ENCODE measurements at places on chromosomes 4 and X.

GRCh38 chrX:41445781-41446358, 1.3 kb upstream of the NYX start:
- DNase-seq = no peak

DNA sequence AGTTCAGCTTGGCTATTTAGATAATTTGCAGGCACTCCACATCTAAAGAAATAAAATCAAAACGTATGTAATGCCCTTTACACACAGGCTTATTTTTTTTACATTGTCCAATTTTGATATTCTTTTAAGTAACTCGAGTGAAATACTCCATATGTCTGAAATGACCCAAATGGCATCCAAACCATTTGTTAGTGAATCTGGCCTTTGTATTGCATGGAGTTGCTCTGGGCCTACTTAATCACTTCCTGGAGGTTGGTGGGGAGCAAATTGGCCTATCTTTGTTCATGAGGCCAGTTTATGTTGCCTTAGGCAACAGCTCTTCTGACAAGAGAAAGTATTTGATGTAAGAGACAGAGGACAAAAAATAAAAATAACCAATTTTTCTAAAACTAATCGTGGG, 47.6 kb upstream of the TMEM131L start:
- DNase-seq = no peak

DNA sequence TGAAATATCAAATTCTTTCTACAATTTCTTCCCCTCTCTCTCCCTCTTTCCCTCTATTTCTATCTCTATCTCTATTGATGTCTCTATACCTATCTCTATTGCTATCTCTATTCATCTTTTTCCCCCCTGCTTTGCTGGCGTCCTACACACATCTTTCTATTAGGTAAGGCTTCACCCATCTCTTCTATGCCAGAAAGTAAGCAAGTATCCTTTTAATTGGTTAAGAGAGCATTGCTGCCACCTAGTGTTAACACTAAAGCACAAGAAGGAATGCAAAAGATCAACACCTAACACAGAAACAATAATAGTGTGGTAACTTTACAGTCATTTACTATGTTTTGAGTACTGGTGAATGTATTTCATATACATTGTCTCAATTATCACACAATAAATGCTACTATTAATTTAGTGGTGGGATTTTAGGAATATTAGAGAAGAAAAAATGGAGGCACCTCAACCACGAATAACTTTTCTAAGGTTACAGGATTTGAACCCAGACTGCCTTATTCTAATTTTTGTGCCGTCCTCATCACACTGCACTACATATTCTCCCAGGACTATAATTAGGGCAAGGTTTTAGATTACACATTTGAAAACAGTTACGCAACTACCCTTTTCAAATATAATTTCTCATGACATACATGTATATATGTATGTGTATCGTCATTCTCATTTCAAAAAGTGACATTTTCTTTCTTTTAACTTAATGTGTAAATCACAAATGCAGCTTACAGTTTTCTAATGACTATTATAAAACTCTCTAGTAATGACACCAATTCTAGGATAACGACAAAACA, 3.7 kb upstream of the C4orf36 start:
- no peak for DNase-seq

- DNase-seq = peak; percentile 22
Observed at GRCh38 chr4:17447675-17448298, 64.1 kb downstream of the QDPR start.

- DNase-seq = no peak
Observed at GRCh38 chr4:34198966-34199365, 2045.3 kb downstream of the ARAP2 start.

GRCh38 chr4:163600727-163601126, 106.2 kb downstream of the TMA16 start:
- DNase-seq = no peak

GRCh38 chr4:88937081-88937480, 119.9 kb downstream of the FAM13A start:
- DNase-seq = no peak

DNA sequence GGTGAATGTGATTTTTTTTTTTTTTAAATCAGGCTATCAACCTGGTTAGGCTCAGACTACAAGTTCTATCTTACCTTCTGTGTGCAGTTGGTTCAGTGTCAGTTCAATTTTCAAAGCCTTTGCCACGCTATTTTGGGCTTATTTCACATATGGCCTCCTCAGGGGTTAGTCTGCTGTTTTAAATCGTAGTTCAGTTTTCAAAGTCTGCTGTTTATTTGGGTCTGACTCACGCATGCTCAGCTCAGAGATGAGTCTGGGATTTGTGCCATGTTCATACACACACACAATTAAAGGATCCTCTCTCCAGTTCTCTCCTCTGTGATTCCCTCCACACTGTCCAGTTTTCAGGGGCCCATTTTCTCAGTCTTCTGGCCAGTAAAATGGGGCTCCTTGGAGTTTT, 32.3 kb upstream of the ZFX start:
- DNase-seq = no peak

DNA sequence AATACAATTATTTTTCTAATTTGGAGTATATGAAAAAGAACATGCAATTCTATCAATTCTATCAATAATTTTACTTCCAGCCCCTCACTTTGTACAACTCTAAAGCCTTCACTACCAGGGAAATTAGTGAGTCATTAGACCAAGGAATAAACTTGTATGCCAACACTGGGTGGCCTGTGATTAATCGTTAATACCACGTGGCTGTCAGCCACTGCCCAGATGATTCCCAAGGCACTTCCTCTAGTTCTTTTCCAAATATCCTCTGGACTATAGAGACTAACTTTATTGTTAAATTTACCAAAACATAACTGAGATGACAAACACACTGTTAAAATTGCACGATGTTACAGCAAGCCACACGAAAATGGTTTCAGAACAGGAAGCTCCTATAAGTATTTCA, 45.7 kb downstream of the MID1 start:
- DNase-seq = no peak

DNA sequence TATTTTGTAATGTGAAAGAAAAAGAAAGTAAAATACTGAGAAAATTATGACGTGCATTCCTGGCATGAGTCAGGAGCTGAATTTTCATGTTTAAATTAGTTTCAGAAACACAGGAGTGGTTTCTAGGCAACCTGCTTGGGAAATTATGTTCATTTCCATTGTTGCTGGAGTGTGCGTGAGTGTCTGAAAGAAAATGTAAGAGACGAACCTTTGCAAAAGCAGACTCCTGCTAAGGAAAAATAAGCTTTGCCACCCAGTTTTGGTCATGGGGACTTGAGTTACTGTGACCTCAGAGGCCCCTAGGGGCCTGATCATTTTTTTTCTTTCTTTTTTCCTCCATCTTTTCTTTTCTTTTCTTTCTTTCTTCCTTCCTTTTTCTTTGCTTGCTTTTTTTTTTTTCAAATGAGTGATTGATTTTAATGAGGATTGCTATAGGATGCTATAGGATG, 18.8 kb upstream of the CHRNA9 start:
- DNase-seq = no peak

GRCh38 chr4:173405840-173406606, 7.1 kb upstream of the SCRG1 start:
- no peak for DNase-seq

DNA sequence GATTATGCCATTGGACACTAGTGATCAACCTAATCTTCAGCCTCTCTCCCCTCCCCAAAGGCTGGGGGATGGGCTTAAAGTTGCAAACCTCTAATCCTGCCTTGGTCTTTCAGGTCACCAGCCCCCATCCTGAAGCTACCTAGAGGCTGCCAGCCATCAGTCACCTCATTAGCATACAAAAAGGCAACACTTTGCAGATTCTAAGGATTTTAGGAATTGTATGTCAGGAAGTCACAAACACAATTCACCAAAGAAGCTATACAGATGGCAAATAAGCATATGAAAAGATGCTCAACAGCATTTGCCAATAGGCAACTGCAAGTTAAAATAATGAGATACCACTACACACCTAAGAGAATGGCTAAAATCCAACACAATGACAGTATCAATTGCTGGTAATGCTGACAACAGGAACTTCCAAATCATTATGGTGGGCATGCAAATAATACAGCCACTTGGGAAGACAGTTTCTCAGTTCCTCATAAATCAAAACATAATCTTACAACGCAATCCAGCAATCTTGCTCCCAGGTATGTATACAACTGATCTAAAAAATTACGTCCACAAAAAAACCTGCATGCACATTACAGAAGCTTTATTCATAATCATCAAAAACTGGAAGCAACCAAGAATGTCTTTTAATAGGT, 9.0 kb upstream of the PIM2 start:
- DNase-seq = no peak

- no peak for DNase-seq
Observed at GRCh38 chrX:154334496-154334895, 38.9 kb downstream of the TKTL1 start.

DNA sequence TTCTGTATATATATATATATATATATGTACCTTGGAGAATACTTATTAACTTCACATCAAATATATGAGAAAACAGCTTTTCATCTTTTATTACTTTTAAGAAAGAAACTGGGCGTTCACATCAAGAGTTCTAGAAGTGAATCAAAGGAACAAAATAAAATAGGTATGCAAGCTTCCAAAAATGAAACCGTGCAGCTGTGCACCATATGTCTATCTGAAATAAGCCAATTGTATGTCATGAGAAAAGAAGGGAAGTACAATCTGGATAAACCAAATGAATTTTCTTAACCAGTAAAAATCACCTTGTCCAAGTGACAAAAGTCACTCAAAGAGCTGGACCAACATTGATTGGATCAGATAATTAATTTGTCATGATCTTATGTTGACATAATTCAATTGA, 405.4 kb upstream of the TECRL start:
- no peak for DNase-seq

DNA sequence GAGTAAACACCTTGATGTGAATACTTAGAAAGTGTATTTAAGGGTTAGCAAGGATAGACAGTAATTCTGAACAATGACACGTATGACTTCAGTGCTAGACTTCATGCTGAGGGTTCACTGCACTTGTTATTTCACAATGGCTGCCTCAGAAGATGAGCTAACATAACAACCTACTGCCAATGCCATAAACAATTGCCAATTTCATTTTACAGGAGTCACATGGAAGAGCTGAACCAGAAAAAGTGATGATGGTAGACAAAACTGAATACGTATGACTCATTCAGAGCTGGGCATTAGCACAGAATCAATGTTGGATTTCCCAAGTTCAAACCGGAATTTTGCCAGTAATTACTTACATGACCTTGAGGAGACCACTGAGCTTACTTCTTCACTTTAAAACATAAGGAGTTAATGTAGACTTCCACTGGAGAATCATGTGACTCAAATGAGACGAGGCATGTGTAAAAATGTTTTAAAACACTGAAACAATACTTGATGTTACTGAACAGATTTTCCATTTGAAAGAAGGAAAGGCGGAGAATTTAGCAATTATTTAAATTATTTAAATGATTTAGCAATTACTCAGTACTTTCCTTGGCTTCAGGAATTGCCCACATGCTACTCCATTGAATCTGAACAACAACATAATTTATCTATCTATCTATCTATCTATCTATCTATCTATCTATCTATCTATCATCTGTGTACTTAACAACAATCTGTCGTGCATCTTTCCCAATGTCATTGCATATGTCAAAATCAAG, 868.5 kb upstream of the SLIT2 start:
- DNase-seq = no peak

- DNase-seq = no peak
Observed at GRCh38 chr4:170248576-170248975, 158.8 kb upstream of the AADAT start.

GRCh38 chr4:56657818-56658217, 23.3 kb downstream of the HOPX start:
- DNase-seq = no peak

- no peak for DNase-seq
Observed at GRCh38 chr4:153023139-153023538, 87.0 kb downstream of the FHDC1 start.

DNA sequence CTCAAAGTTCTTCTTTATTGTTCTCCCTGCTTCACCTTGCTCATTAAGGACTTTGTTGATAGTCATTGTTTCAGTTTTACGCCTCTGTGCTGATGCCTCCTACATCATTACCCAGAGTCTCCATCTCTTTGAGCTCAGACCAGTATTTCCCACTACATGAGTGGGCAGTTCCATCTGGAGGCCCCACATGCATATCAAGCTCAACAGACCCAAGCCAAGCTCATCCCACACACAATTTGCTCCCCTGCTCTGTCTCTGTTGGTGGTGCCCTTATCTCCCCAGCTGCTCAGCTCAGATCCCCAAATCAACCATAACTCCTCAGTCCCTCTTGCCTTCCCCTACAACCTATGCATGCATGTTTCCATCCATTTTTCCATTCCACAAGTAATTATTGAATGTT, 85.1 kb upstream of the EFNB1 start:
- no peak for DNase-seq

GRCh38 chrX:119410027-119410819, 11.1 kb downstream of the SLC25A43 start:
- DNase-seq = no peak

- no peak for DNase-seq
Observed at GRCh38 chrX:147226801-147227200, 412.3 kb upstream of the CXorf51A start.

GRCh38 chrX:50622751-50623150, 152.1 kb upstream of the DGKK start:
- DNase-seq = no peak

- no peak for DNase-seq
Observed at GRCh38 chr4:144820728-144821085, 174.8 kb downstream of the HHIP start.

DNA sequence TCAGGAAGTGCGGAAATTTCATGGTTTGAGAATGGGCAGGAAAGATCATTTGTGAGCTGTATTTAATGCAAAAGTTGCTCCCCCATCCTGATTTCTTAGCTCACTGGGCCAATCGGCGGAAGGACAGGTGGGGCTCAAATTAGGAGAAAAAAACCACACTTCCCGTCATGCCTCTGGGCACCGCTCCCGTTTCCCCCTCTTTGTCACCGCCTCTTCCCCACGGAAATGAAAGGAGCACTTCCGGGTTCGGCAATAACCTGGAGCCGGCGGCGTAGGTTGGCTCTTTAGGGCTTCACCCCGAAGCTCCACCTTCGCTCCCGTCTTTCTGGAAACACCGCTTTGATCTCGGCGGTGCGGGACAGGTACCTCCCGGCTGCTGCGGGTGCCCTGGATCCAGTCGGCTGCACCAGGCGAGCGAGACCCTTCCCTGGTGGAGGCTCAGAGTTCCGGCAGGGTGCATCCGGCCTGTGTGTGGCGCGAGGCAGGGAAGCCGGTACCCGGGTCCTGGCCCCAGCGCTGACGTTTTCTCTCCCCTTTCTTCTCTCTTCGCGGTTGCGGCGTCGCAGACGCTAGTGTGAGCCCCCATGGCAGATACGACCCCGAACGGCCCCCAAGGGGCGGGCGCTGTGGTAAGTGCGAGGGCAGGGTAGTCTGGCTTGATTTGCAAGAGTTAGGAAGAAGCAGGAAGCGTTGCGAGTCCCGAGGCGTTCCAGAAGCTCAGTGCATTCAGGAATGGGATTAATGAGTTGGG, at the start of gene TMEM33:
Gene TMEM33, plus strand, starts transcription at position 529 of the 751 bp plus-strand sequence. Its CDS starts 56 bp downstream, at position 585.
- DNase-seq = peak; percentile 71

- no peak for DNase-seq
Observed at GRCh38 chr4:125994430-125994829, 679.7 kb downstream of the FAT4 start.

DNA sequence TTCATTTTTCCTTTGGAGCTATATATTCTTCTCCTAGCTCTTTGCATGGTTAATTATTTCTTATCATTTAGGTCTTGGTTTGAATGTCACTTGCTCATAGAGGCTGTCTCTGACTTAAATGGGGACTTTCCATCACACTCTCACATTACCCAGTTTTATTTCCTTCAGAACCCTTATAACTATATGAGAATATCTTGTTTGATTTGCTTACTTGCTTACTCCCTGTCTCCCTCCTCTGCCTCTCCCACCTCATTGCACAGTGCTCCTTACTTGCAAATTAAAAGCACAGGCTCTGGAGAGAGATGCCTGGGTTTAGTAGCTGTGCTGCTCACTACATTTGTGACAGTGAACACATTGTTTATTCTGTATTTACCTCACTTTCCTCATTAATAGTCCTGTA, 174.6 kb downstream of the SOWAHB start:
- DNase-seq = no peak

Measured in activated CD4-positive, alpha-beta T cell treated with anti-CD3 and anti-CD28 coated beads, Interleukin-2, amount 50 U/mL, for 1 hour (primary cell).